Progenitor cell of endocrine pancreas (in vitro differentiated cells): ENCODE measurements at places on chromosomes 12 and 14.
A peak's percentile ranks its signal among the peaks of the same experiment; 100 is the strongest.

GRCh38 chr12:69898236-69898635 lies 73.2 kb downstream of the MYRFL start:
- no peaks in the 10 kb centered on the region for H3K36me3 ChIP-seq
- DNase-seq, result no peak
- H3K4me1 ChIP-seq, result peaks cover 2% of the 10 kb centered on the region
- H3K4me3 ChIP-seq, result no peak overlapping the region
- H3K27ac ChIP-seq, result no peak overlapping the region

GRCh38 chr12:101277443-101277842 lies 2.5 kb upstream of the UTP20 start:
- no peak for DNase-seq
- no peaks in the 10 kb centered on the region for H3K36me3 ChIP-seq
- H3K4me3 ChIP-seq, result no peak overlapping the region
- no peak overlapping the region for H3K27ac ChIP-seq
- H3K27me3 ChIP-seq, result peaks cover 5% of the 10 kb centered on the region
- peaks cover 3% of the 10 kb centered on the region for H3K4me1 ChIP-seq

- peaks cover 13% of the 10 kb centered on the region for H3K4me1 ChIP-seq
- H3K36me3 ChIP-seq, result peaks cover 10% of the 10 kb centered on the region
- no peaks in the 10 kb centered on the region for H3K27me3 ChIP-seq
- DNase-seq, result no peak
These were observed 41.2 kb downstream of the TMEM116 start for GRCh38 chr12:111971800-111972199.

- H3K27ac ChIP-seq, result no peak overlapping the region
- peaks cover 10% of the 10 kb centered on the region for H3K36me3 ChIP-seq
- no peaks in the 10 kb centered on the region for H3K27me3 ChIP-seq
- H3K4me3 ChIP-seq, result no peak overlapping the region
- peaks cover 2% of the 10 kb centered on the region for H3K4me1 ChIP-seq
These were observed 14.8 kb upstream of the ETNK1 start for GRCh38 chr12:22610131-22610530.

GRCh38 chr12:10136637-10137205 lies 6.7 kb upstream of the CLEC7A start:
- H3K27ac ChIP-seq, result no peak overlapping the region
- H3K4me1 ChIP-seq, result no peaks in the 10 kb centered on the region
- no peak overlapping the region for H3K4me3 ChIP-seq
- no peaks in the 10 kb centered on the region for H3K36me3 ChIP-seq
- DNase-seq, result no peak

DNA sequence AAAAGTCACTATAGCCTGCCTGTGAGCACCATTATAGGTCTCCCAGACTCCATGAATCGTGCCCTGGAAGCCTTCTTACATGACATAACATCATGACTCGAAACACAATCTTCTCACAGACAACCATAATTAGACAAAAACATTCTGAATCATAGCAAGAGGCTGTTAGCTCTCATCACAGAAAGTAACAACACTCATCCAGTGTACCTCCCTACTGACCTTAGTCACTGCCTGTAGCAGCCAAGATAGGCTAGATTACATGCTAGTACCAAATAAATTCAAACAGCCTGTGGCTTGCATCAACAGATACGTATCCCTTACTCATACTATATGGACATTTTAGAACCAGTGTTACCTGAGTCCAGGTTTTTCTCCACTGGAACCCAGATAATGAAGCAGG lies 663.8 kb upstream of the FOXG1 start:
- no peak for DNase-seq
- H3K36me3 ChIP-seq, result no peaks in the 10 kb centered on the region
- H3K4me1 ChIP-seq, result no peaks in the 10 kb centered on the region
- no peak overlapping the region for H3K4me3 ChIP-seq
- H3K27me3 ChIP-seq, result no peaks in the 10 kb centered on the region

GRCh38 chr14:105197211-105197641 lies 16.1 kb upstream of the NUDT14 start:
- no peaks in the 10 kb centered on the region for H3K4me1 ChIP-seq
- peaks cover 32% of the 10 kb centered on the region for H3K27me3 ChIP-seq
- H3K27ac ChIP-seq, result no peak overlapping the region
- no peak overlapping the region for H3K4me3 ChIP-seq
- no peaks in the 10 kb centered on the region for H3K36me3 ChIP-seq

DNA sequence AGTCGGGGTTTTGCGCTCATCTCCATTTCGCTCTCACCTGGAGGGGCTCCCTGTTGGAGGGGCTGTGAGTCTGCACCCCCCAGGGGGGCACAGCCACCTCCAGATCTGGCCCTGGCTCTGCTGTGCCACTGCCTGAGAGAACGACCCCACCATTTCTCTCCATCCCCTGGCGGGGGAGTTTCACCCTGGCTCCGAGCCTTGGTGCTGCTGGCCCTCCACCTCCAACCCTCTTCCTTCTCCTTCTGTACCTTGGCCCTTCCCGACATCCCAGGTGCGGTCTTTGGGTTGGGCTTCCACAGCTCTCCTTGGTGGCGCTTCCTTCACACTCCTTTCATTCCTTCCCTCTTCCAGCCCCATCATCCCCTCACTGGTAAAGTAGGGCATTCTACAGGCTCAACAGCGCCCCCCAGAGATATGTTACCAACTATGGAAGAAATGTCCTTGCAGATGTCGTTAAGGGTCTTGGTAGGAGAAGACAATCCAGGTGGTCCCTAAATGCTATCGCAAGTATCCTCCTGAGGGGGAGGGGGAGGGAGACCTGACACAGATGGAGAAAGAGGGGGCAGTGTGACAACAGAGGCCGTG lies 16.3 kb downstream of the SERPINA1 start:
- no peak for DNase-seq
- peaks cover 5% of the 10 kb centered on the region for H3K36me3 ChIP-seq

- peaks cover 14% of the 10 kb centered on the region for H3K27me3 ChIP-seq
- no peak overlapping the region for H3K27ac ChIP-seq
- H3K36me3 ChIP-seq, result no peaks in the 10 kb centered on the region
- H3K4me1 ChIP-seq, result peaks cover 7% of the 10 kb centered on the region
- DNase-seq, result no peak
These were observed 55.1 kb downstream of the PPP1R36 start for GRCh38 chr14:64604881-64605280.

GRCh38 chr14:76756371-76756750 lies 4.9 kb upstream of the VASH1 start:
- no peak for DNase-seq
- no peaks in the 10 kb centered on the region for H3K36me3 ChIP-seq
- H3K27ac ChIP-seq, result no peak overlapping the region
- H3K4me1 ChIP-seq, result peaks cover 1% of the 10 kb centered on the region

GRCh38 chr12:131543040-131543439 lies 167.8 kb upstream of the SFSWAP start:
- DNase-seq, result no peak
- H3K4me1 ChIP-seq, result no peaks in the 10 kb centered on the region
- H3K27me3 ChIP-seq, result peaks cover 16% of the 10 kb centered on the region
- H3K27ac ChIP-seq, result no peak overlapping the region
- H3K4me3 ChIP-seq, result no peak overlapping the region

DNA sequence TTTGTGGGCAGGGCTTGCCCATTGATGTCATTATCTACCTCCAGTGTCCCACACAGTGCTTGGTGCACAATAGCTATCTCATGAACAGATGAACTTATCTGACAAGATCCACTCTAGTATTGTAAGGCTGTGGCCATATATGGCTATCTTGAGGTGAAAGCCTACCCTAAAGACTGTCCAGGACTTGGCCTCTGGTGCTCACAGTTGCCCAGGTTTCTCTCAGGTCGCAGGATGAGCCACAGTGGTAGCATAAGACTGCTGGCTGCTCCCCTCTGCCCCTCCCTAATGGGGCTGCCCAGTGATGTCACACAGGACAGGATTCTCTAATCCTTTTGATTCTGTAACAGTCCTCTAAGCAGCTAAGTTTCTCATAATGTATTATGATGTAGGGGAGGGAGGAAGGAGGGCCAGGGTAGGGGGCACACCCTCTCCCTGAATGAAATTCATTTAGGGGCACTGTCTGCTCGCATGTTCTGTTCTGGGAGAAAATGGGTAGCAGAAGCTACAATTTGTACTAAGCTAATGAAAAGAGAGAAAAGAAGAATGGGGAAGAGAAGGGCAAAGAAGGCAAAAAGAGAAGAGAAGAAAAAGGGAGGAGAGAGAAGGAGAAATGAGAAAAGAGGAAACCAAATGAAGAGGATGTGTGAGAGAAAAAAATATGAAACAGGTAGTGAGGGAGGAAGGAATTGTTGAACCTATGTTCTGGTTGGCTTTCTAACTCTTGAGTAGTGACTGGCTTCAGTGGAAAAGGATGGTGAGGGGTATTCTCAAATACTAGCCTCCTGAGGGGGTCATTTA lies 3.4 kb upstream of the PPM1A start:
- no peak overlapping the region for H3K4me3 ChIP-seq
- H3K36me3 ChIP-seq, result no peaks in the 10 kb centered on the region
- DNase-seq, result no peak
- H3K27me3 ChIP-seq, result no peaks in the 10 kb centered on the region
- no peak overlapping the region for H3K27ac ChIP-seq

DNA sequence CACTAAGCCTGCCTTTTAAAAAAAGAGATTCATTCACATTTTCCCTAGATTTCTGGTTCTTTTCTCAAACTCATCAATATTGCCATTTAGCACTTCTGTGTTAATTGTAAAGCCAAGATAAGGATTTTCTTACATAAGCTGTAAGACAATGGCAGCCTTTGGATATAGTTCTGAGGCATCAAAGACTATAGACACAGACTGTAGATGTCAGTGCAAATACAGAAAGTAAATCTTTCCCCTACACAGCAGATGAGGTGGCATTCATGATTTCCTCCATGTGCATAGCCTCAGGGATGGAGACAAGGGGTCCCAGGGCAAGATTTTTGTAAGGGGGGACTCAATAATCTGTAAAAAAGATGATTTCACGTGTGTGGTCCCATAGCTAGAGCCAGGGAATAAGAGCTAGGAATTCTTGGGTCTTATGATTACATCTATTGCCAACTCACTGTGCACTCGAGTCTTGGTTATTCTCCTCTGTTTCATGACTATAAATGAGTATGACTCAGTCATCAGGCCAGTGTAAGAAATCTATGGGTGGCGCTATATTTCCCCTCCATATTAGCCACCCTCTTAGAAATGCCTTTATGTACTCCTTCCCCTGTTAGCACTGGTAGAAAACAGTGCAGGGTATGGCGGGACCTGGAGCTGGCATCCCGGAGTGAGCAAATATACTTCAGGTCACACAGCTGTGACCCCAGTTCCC lies 207.5 kb downstream of the EXOC5 start:
- H3K4me1 ChIP-seq, result peaks cover 18% of the 10 kb centered on the region
- DNase-seq, result no peak
- peaks cover 70% of the 10 kb centered on the region for H3K27me3 ChIP-seq
- H3K27ac ChIP-seq, result no peak overlapping the region

- peak; percentile 15 for DNase-seq
- peaks cover 6% of the 10 kb centered on the region for H3K4me1 ChIP-seq
- H3K36me3 ChIP-seq, result peaks cover 29% of the 10 kb centered on the region
- H3K27me3 ChIP-seq, result no peaks in the 10 kb centered on the region
- H3K27ac ChIP-seq, result peak overlapping the region; percentile 78
- H3K4me3 ChIP-seq, result no peak overlapping the region
These were observed 8.9 kb downstream of the IKZF4 start for GRCh38 chr12:56029666-56030293.

DNA sequence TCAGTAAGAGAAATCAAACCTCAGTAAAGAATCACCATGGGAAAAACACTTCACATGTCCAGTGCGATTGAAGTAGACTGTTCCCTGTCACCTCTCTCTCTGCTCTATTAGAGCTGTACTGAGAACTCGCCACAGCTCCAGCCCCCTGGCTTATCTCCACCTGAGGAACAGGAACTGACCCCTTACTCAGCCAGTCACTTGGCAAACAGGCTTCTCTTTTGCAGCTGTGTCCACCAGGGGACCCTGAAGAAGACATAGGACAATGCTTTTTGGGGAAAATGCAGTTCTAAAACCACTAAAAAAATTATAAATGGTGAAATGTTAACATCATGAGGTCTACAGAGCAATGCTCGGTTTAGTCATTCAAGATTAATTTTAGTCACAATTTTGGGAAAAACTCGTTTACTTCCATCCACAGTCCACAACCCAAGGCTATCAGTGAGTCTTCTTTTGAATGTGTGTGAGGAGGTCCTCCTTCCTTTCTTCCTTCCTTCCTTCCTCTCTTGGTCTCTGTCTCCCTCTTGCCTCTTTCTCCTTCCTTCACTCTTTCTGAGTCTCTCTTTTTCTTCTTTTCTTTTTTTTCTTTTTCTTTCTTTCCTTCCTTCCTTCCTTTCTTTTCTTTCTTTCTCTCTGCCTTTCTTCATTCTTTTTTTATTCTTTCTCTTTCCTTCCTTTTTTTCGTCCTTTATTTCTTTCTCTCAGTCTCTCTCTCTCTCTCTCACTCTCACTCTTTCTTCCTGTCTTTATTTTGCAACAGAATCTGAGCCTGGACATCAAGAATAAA lies 1189.5 kb upstream of the TMEM132C start:
- no peak overlapping the region for H3K4me3 ChIP-seq
- peaks cover 1% of the 10 kb centered on the region for H3K36me3 ChIP-seq
- no peaks in the 10 kb centered on the region for H3K4me1 ChIP-seq

DNA sequence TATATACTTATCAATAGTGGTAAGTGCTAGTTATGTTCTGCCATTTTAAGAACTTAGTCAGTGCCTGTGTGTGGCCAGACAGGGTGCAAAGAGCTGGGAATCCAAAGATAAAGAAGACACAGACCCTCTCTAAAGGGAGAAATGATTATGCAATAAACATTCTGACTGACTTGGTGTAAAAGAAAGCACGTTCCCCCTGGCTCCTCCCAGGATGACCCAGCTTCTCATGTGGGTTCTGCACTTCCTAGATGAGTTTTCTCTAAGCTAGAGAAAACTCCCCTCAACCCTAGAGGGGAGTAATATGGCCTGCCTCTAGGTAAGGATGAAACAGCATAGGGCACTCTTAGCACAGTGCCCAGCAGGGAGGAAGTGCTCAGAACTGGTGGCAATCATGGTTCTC lies 231.2 kb downstream of the VRK1 start:
- H3K4me1 ChIP-seq, result peaks cover 9% of the 10 kb centered on the region
- no peak overlapping the region for H3K27ac ChIP-seq
- H3K36me3 ChIP-seq, result no peaks in the 10 kb centered on the region
- no peak overlapping the region for H3K4me3 ChIP-seq
- peaks cover 79% of the 10 kb centered on the region for H3K27me3 ChIP-seq
- no peak for DNase-seq

DNA sequence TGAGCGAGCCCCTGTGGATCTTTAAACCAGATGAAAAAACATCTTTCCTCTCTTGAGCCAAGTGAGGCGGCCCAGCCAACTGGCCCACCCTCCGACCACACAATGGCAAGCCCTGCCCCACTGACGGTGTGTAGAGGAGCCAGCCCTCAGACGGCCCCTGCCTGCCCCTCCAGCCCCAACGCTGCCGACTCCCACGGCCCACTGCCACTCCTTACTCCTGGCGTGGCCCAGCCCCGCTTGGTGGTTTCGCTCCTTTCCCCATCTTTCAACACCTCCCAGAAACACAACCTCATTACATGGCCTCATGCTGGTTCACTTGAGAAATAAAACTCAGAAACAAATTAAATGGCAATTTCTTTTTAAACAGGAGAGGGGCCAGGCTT lies 80.6 kb upstream of the DICER1 start:
- no peak for DNase-seq
- no peak overlapping the region for H3K27ac ChIP-seq
- no peaks in the 10 kb centered on the region for H3K27me3 ChIP-seq
- H3K36me3 ChIP-seq, result peaks cover 2% of the 10 kb centered on the region

GRCh38 chr12:50051101-50051806 lies 6.1 kb upstream of the ASIC1 start:
- H3K27ac ChIP-seq, result no peak overlapping the region
- DNase-seq, result no peak
- H3K36me3 ChIP-seq, result no peaks in the 10 kb centered on the region
- H3K27me3 ChIP-seq, result peaks cover 59% of the 10 kb centered on the region
- H3K4me3 ChIP-seq, result no peak overlapping the region
- peaks cover 12% of the 10 kb centered on the region for H3K4me1 ChIP-seq

GRCh38 chr12:47901718-47902093 lies 3.1 kb downstream of the VDR start:
- H3K27ac ChIP-seq, result no peak overlapping the region
- H3K36me3 ChIP-seq, result no peaks in the 10 kb centered on the region
